ENCODE measurements at places on chromosomes 6 and 20. TPM values are rescaled to one million over a fixed set of nuclear protein-coding genes. Genes with fewer than 3 reads are reported as not detected.

GMNN gene
- total RNA-seq: 21.3 TPM

TRIM15 gene
- total RNA-seq: not detected

RIMS1 gene
- total RNA-seq: 6.0 TPM

TULP4 gene
- total RNA-seq: 135 TPM

KDM1B gene
- total RNA-seq: 16.1 TPM

CDH4 gene
- total RNA-seq: 1.6 TPM

DNA sequence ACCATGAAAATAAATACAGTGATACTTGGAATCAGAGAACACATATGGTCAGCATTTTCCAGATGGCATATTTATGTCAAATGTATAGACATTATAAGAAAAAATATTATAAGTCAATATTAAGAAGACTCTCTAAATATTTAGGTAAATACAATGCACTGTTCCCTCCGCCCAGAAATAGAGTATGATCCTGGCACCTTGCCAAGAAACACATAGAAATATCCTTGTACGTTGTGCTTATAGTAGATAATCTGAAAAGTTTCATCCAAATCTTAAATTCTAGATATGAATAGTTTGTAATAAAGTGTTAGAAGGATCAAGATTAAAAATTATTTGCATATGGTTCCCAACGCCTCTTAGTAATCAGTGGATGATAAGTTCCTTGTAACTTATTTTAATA, 645.8 kb upstream of the GJE1 start:
- no peak for DNase-seq
- no peaks in the 10 kb centered on the region for H3K4me1 ChIP-seq
- no peaks in the 10 kb centered on the region for H3K36me3 ChIP-seq
- no peak overlapping the region for H3K4me3 ChIP-seq

- no peaks in the 10 kb centered on the region for H3K36me3 ChIP-seq
- no peak overlapping the region for H3K4me3 ChIP-seq
- no peaks in the 10 kb centered on the region for H3K4me1 ChIP-seq
- H3K27me3 ChIP-seq: peaks cover 2% of the 10 kb centered on the region
- no peak overlapping the region for H3K27ac ChIP-seq
Observed at GRCh38 chr6:165031502-165031901, 277.9 kb downstream of the C6orf118 start.

DNA sequence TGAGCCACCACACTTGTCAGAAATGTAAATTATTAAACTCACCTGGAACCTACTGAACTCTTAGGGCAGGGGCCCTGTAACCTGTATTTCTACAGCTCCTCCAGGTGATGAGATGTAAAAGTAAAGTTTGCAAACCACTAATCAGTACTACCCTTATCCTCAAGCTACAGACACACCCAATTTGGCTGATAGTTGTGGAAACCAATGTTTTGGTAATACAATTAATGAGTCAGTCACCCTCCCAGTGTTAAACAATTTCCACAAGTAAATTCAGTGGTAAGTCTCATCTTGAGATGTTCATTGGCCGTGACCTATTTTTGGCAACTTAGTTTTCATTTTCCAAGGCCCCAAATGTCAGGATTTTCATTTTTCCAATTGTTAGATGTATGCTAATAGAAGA, 29.6 kb downstream of the GCNT2 start:
- H3K27me3 ChIP-seq: no peaks in the 10 kb centered on the region
- no peak for DNase-seq
- H3K36me3 ChIP-seq: peaks cover 2% of the 10 kb centered on the region
- peaks cover 25% of the 10 kb centered on the region for H3K4me1 ChIP-seq

DNA sequence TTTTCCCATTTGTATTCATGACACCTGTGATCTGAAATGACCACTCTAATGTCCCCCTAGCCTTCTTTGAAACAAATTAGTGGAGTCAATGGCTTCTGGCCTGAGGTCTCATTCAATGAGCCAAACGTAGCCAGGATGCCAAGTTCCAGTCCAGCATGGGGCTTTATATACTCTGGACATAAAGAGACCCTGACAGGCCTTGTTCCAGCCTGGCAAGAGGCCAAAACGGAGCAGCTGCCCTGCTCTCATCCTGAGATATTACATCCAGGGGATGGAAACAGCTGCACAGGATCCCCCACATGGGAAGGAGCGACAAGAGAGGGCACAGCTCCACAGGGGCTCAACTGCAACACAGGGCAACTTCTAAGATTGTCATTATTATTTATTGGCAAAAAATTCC, 437.8 kb downstream of the CDH26 start:
- peaks cover 13% of the 10 kb centered on the region for H3K27me3 ChIP-seq
- DNase-seq: no peak
- no peaks in the 10 kb centered on the region for H3K36me3 ChIP-seq
- no peaks in the 10 kb centered on the region for H3K4me1 ChIP-seq

- no peak overlapping the region for H3K27ac ChIP-seq
- no peaks in the 10 kb centered on the region for H3K27me3 ChIP-seq
- H3K4me1 ChIP-seq: peaks cover 40% of the 10 kb centered on the region
- DNase-seq: peak; percentile 94
- peaks cover 12% of the 10 kb centered on the region for H3K36me3 ChIP-seq
Observed at GRCh38 chr6:30678964-30679726, 6.3 kb upstream of the DHX16 start.

DNA sequence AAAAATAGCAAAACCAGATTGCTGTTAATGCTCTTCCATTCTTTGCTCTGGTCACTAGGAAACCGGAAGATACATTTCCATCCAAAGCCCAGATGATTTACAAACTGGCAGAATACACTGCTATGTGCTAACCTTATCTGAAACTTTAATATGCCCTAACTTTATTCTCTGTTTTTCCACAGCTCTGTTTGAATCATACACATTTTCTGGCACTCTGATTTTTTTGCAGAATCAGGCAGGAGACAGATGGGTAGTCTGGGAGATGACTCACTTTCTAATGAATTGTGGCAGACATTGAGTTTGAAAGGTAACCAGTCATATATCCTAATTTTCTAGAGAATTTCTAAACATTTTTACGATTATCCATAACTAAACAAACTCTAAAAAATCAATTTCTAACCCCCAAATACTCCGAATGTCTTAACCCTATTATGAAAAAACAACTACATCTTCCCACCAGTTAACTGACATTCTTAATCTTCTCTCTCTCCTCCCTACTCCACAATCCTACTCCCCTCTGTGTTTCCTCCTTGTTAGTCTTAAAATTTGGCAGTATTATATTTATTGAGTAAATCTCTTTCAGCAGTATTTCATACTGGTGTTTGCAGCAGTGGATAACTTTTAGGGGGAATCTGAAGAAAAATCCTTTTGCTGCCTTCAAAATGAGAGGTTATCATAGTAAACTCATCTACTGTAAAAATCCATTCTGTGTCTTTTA, 63.5 kb downstream of the MAN1A1 start:
- peak overlapping the region; percentile 39 for H3K27ac ChIP-seq
- H3K4me3 ChIP-seq: no peak overlapping the region
- H3K36me3 ChIP-seq: peaks cover 37% of the 10 kb centered on the region
- peaks cover 41% of the 10 kb centered on the region for H3K4me1 ChIP-seq
- DNase-seq: no peak
- H3K27me3 ChIP-seq: no peaks in the 10 kb centered on the region

GRCh38 chr6:21045135-21045700, 511.0 kb downstream of the CDKAL1 start:
- DNase-seq: no peak
- H3K4me3 ChIP-seq: no peak overlapping the region
- peaks cover 33% of the 10 kb centered on the region for H3K4me1 ChIP-seq
- H3K36me3 ChIP-seq: peaks cover 2% of the 10 kb centered on the region

GRCh38 chr6:100138346-100139022, 144.5 kb upstream of the MCHR2 start:
- H3K4me3 ChIP-seq: no peak overlapping the region
- no peaks in the 10 kb centered on the region for H3K36me3 ChIP-seq
- no peak for DNase-seq
- H3K27ac ChIP-seq: no peak overlapping the region
- H3K4me1 ChIP-seq: no peaks in the 10 kb centered on the region

DNA sequence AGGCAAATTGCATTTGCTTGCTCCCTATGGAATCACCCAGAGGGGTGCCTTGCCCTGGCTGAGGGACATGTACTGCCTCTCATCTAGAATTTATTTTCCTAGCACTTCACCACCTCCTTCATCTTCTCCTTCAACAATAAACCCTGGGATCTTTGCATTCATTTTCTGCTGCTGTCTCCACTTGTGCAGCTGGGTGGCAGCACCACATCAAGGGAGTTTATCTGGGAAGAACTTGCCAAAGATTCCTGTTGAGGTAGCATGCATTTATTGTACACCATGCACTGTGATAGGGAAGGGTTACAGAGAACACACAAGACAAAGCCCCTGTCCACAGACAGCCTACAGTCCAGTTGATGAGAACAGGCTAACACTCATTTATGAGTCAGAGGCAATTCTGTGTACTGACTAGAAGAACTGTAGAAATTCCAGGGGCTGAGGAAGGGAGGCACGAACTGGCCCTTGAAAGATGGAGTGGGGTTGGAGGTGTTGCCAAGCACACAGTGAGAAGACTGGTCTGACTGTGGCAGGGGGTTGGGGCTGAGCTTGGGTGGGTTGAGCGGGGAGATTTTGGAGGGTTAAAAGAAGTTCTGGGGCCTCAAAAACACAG, 17.5 kb downstream of the C20orf173 start:
- no peak overlapping the region for H3K4me3 ChIP-seq
- H3K4me1 ChIP-seq: no peaks in the 10 kb centered on the region
- H3K27me3 ChIP-seq: no peaks in the 10 kb centered on the region
- DNase-seq: no peak
- no peak overlapping the region for H3K27ac ChIP-seq

DNA sequence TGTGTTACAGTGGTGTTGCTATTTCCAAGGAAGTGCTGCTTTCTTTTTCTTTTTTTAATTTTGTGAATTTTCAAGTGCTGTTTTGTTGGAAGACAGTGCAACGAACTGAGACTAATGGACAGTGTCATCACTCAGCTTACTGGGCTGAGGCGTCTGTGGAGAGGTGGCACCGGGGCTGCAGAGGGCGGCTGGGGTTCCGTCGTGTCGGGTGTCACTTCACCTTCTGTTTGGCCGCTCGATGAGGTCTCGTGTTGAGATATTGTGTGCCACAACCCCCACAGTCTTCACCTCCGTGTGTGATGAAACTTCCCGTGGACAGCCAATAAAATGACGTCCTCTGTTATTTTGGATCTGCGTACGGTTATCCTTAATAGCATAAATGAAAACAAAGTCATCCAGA, 149.4 kb upstream of the SNX9 start:
- no peak overlapping the region for H3K4me3 ChIP-seq
- peaks cover 1% of the 10 kb centered on the region for H3K36me3 ChIP-seq
- H3K4me1 ChIP-seq: peaks cover 12% of the 10 kb centered on the region
- peaks cover 12% of the 10 kb centered on the region for H3K27me3 ChIP-seq
- no peak overlapping the region for H3K27ac ChIP-seq

GRCh38 chr20:36744243-36744642, 1.6 kb downstream of the NDRG3 start:
- peaks cover 5% of the 10 kb centered on the region for H3K27me3 ChIP-seq
- H3K27ac ChIP-seq: no peak overlapping the region
- no peaks in the 10 kb centered on the region for H3K36me3 ChIP-seq

DNA sequence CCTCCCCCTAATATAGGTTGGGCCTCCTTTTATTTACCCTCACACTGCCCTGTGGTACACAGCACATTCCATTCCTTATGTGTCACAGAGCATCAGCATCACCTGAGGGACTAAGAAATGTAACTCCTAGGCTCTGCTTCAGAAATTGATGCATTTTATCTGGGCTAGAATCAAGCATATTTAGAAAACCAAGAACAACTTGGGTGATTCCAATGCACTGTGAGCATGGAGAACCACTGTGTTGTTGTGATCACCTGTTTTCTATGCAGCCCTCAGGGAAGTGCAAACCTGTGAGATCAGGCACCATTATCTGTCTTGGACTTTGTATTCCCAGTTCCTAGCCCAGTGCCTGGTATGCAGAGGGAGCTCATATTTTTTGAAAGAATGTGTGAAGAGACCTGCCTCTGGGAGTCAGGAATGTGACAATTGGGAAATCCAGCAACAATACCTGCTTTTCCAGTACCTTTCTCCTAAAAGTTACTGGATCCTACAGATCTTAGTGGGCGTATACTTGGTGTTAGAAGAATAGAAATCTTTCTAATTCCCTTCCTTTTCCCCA, 7.0 kb downstream of the KAT14 start:
- peak overlapping the region; percentile 60 for H3K27ac ChIP-seq
- H3K4me1 ChIP-seq: peaks cover 11% of the 10 kb centered on the region
- DNase-seq: no peak
- H3K27me3 ChIP-seq: no peaks in the 10 kb centered on the region
- H3K36me3 ChIP-seq: peaks cover 20% of the 10 kb centered on the region

GRCh38 chr20:17511401-17511800, 19.8 kb downstream of the BFSP1 start:
- no peak overlapping the region for H3K27ac ChIP-seq
- no peaks in the 10 kb centered on the region for H3K36me3 ChIP-seq
- no peak overlapping the region for H3K4me3 ChIP-seq
- no peak for DNase-seq
- H3K4me1 ChIP-seq: no peaks in the 10 kb centered on the region
- no peaks in the 10 kb centered on the region for H3K27me3 ChIP-seq

DNA sequence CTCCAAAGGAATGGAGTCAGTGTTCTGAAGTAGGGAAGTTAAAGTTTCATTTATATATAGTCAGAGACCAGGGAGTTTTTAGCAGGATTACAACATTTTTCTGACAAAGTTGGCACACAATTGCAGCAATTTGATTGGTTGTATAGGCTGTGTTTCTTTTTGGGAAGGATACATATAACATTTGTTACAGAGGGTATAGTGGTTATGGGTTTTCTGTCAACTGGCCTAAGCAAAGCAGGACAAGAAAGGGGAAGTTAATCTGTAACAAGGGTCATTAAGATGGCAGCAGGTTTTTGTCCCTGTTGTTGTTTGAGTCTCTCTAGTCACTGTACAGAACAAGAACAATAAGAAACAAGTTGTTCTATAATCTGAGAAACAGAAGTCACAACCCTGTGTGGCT, 41.4 kb downstream of the TPD52L1 start:
- no peak overlapping the region for H3K4me3 ChIP-seq
- H3K36me3 ChIP-seq: no peaks in the 10 kb centered on the region
- no peak for DNase-seq
- peaks cover 68% of the 10 kb centered on the region for H3K4me1 ChIP-seq
- H3K27me3 ChIP-seq: no peaks in the 10 kb centered on the region
- peak overlapping the region; percentile 87 for H3K27ac ChIP-seq

GRCh38 chr6:40848868-40849514, 190.0 kb downstream of the UNC5CL start:
- no peaks in the 10 kb centered on the region for H3K36me3 ChIP-seq
- no peak overlapping the region for H3K27ac ChIP-seq
- DNase-seq: no peak

GRCh38 chr6:89008001-89008814, 44.8 kb upstream of the RNGTT start:
- no peak for DNase-seq
- H3K36me3 ChIP-seq: no peaks in the 10 kb centered on the region
- H3K4me3 ChIP-seq: no peak overlapping the region
- H3K27ac ChIP-seq: peak overlapping the region; percentile 50
- H3K27me3 ChIP-seq: no peaks in the 10 kb centered on the region
- peaks cover 22% of the 10 kb centered on the region for H3K4me1 ChIP-seq

- H3K4me3 ChIP-seq: no peak overlapping the region
- H3K27me3 ChIP-seq: peaks cover 5% of the 10 kb centered on the region
- no peaks in the 10 kb centered on the region for H3K4me1 ChIP-seq
Observed at GRCh38 chr6:131914967-131915751, 36.0 kb downstream of the CCN2 start.

- H3K4me1 ChIP-seq: peaks cover 30% of the 10 kb centered on the region
- no peaks in the 10 kb centered on the region for H3K27me3 ChIP-seq
- peaks cover 27% of the 10 kb centered on the region for H3K36me3 ChIP-seq
Observed at GRCh38 chr6:154432533-154433476, 76.2 kb upstream of the IPCEF1 start.

GRCh38 chr6:54717849-54718455, 128.6 kb upstream of the FAM83B start:
- H3K4me1 ChIP-seq: peaks cover 20% of the 10 kb centered on the region
- no peaks in the 10 kb centered on the region for H3K27me3 ChIP-seq
- H3K27ac ChIP-seq: no peak overlapping the region
- peak; percentile 77 for DNase-seq
- H3K4me3 ChIP-seq: no peak overlapping the region

Data from mesothelial cell of epicardium (in vitro differentiated cells).